ENCODE measurements at places on chromosomes 4 and X.

GRCh38 chrX:138845786-138846185 lies 134.3 kb upstream of the FGF13 start:
- DNase-seq: no peak

DNA sequence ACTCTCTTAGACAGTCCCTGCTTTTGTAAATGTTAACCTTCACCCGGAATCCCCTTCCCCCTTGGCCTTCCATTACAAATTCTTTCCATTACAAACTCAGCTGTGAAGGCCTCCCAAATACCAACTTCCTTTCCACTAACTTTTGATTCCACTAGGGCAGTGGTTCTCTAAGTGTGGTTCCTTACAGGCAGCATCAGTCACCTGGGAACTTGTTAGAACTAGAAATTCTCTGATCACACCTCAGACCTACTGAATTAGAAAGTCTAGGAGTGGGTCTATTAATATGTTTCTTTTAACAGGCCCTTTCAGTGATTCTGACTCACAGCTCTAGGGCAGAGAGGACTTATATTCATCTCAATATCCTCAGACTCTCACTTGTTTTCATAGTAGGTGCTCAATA lies 19.0 kb upstream of the MRPL1 start:
- no peak for DNase-seq

GRCh38 chr4:61245069-61245714 lies 45.1 kb downstream of the ADGRL3 start:
- DNase-seq: no peak

DNA sequence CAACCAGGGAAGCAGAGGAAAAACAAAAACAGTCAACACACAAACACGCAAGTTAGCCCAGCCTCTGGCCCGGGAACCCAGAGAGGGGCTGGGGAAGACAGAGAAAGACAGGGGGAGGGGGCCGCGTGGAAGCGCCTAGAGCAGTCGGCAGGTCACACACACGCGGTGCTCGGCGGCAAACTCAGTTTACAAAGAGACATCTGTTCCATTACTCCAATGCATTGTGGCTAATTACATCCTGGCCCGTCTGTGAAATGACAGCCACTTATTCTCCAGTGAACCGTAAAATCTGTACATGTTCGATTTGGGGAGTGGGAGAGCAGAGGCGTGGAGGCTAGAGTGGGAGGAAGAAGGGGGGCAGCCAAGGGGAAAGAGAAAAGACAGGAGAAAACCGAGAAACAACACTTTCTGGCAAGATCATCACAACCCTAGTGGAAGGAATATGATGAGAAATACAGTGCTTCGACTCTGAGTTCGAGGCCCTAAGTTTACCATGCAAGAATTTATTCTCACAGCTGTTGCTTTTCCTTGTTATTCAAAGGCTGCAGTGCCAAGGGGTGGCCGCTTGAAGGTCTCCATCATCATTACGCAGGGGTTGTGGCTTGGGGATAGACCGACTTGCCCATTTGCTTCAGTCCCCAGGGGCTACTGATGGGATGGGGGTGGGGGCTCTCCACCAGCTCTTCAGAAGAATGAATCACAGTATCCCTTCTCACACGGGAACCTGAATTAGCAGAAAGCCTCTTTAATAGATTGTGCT lies 167.7 kb downstream of the MGST2 start:
- DNase-seq: no peak

- no peak for DNase-seq
Measured at GRCh38 chrX:71170660-71171059, 26.0 kb downstream of the NLGN3 start.

DNA sequence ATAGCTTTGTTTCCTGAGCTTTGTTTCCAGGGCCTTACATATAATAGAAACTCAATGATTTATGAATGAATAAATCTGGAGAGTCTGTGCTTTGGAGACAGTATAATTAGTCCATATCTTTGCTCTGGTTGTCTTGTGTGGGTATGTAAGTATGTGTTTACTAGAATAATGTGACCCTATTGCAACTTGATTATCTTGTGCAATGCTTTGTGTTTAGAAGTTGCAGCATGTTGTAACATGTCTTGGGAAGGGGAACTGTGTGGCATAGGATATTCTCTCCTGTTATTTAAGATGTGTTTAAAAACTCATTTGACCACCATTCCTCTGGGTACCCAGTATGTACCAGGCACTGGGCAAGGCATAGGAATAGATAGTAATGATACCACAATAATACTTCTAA lies 6.1 kb downstream of the SPATA18 start:
- no peak for DNase-seq

- no peak for DNase-seq
Measured at GRCh38 chrX:66674506-66674905, 35.6 kb upstream of the EDA2R start.

Measured in left forelimb (tissue), 1 donor.